Fibroblast of gingiva (primary cell): ENCODE measurements at places on chromosomes 3 and 15.

- DNase-seq: no peak
These were observed 12.9 kb downstream of the IDH3A start for GRCh38 chr15:78162038-78162437.

DNA sequence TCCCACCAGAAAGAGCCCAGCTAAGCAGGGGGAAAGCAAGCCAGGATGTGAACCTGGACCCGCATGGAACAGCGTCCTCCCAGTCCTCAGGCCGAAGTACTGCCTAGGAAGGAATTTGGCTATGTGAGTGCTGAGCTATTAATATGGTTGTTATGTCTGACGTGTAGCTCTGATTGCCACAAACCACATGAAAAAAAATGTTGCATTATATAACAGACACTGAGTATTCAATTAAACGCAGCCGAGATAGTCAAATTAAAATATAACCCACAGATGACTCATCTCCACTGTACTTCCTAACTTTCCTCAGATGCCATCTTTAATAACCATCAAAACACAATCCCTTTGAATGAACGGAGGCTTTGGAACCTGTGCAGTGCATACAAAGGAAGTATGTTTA is 111.1 kb downstream of the GABRB3 start:
- no peak for DNase-seq

GRCh38 chr3:127106053-127106452 is 86.9 kb upstream of the PRR23E start:
- no peak for DNase-seq

GRCh38 chr3:40719660-40720287 is 195.0 kb downstream of the ZNF621 start:
- DNase-seq: no peak

GRCh38 chr3:193237030-193237429 is 4.0 kb upstream of the PLAAT1 start:
- DNase-seq: no peak

GRCh38 chr3:154684021-154684420 is 254.0 kb upstream of the GPR149 start:
- DNase-seq: no peak

DNA sequence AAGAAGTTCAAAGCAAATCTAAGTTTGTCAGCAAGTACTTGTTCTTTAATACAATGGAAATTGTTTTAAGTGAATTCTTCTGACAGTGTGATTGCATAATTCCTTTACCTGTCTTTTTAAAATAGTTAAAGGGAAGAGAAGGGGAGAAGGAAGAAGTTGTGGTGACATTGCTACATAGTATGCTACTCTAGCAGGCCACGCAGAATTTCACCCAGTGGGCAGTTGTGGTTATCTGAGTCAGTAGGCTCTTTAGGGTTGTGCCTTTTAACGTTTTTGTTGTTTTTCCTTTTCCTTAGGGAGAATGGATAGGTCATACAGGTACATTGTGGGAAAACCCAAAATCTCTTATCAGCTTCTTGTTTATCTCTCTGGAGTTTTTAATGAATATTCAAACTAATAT is 40.4 kb downstream of the KIF15 start:
- DNase-seq: no peak

DNA sequence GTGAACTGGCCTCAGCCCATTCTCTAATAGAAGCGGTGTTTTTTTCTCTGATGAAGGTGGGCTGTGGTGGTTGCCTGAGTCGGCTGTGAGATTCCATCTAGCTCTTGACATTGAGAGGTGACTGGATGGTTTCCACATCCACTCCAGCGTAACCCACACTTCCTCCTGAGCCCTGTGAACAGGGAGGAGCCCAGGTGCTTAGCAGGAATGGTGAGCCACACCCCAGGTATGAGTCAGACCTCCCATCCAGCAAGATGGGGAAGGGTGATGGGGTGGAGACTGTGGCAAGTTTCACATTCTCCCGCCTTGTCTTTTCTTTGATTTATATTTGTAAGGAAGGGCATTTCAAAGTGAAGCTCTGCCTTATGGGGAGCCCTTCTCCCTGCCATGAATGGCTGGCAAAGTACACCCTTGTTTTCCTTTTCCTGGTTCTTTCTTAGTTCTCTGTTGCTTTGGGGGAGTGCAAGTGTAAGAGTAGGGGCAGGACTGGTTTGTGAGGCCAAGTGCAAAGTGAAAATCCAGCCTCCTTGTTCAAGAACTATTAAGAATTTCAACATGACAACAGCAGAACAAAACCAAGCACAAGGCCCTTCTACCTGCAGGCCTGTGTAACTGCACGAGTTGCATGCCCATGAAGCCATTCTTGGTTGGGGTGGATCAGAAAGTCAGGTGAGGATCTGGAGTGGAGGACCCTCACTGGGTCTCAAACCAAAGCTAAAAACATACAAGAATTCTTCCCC is 4.6 kb upstream of the TPRG1 start:
- no peak for DNase-seq

- DNase-seq: peak; percentile 80
These were observed 79.2 kb downstream of the ABI3BP start for GRCh38 chr3:100913870-100914648.

GRCh38 chr3:167762296-167762695 is 26.8 kb downstream of the SERPINI1 start:
- no peak for DNase-seq

- DNase-seq: peak; percentile 17
These were observed 77.0 kb downstream of the ITGA11 start for GRCh38 chr15:68354923-68355322.
